Stimulated activated CD8-positive, alpha-beta memory T cell treated with anti-CD3 and anti-CD28 coated beads, Interleukin-4, amount 100 ng/mL, for 1 hour (primary cell): ENCODE measurements at places on chromosomes 12 and 14.

- DNase-seq: no peak
Measured at GRCh38 chr12:44842669-44843068, 33.4 kb downstream of the NELL2 start.

GRCh38 chr14:100434033-100434601 lies 111.0 kb downstream of the SLC25A47 start:
- no peak for DNase-seq

- no peak for DNase-seq
Measured at GRCh38 chr14:36582011-36582873, at the start of gene NKX2-8. NKX2-8 (minus strand) TSS chr14:36582614; CDS start chr14:36582389, 225 bp downstream.

- no peak for DNase-seq
Measured at GRCh38 chr14:82341261-82341810, 807.7 kb upstream of the SEL1L start.

DNA sequence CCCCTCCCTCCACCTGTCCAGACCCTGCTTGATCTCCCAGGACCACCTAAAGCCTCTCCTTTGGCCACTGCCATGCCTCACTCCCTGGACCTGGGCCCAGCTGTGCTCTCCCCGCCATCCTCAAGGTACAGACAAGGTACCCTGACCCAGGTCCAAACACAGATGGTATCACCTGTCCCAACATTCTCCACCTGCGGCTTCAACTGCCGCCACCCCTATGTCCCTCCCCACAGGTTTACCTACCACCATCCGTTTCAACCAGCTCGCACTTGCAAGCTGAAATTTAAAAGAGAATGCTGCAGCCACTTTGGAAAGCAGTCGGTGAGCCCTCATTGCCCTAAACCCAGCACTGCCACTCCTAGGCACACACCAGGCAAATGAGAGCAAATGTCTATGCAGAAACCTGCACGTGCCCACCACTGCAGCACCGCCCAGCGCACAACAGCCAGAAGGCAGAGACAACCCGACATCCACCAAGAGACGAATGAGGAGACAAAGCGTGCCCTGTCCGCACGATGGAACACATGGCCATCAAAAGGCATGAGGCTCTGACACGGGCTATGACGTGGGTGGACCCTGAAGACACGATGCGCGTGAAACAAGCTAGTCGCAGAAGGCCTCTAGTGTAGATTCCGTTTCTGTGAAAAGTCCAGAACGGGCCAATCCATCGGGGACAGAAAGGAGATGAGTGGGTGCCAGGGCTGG lies 71.0 kb downstream of the RFLNA start:
- no peak for DNase-seq

- no peak for DNase-seq
Measured at GRCh38 chr12:64631197-64631596, 20.9 kb downstream of the RASSF3 start.

DNA sequence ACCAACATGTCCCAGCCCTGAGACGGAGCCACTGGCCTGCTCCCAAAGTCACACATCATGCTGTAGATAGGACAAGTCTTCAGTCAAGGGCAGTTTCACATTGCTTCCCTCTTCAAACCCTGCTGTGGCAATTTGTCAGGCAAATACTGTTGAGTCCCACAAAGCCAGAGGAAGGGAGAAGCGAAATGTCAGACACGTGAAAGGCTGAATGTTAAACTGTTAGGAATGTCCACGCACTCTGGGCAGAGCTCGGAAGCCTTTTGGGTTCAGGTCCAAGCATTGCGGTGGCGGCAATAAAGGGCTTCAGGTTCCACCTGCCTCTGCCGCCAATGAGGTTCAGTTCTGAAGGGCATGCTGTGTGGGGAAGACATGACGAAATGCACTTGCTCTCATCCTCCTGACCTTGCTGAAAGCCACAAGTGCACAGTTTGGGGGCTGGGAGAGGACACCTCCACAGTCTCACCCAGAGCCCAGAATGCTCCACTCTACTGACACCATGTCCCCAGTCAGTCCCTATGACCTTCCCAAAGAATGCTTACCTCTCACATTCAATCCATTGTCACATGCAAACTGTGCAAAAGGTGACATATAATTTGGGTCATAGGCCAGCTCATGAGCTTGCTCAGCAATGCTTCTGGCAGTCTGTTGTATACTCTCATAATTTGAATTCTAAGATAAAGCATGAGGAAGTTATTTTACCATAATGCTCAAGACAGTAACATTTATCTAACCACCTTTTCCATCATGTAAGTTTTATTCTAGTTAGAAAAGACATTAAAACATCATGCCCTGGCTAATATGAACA lies 35.7 kb downstream of the RAD9B start:
- DNase-seq: no peak

GRCh38 chr12:92608151-92609091 lies 94.4 kb upstream of the PLEKHG7 start:
- no peak for DNase-seq

DNA sequence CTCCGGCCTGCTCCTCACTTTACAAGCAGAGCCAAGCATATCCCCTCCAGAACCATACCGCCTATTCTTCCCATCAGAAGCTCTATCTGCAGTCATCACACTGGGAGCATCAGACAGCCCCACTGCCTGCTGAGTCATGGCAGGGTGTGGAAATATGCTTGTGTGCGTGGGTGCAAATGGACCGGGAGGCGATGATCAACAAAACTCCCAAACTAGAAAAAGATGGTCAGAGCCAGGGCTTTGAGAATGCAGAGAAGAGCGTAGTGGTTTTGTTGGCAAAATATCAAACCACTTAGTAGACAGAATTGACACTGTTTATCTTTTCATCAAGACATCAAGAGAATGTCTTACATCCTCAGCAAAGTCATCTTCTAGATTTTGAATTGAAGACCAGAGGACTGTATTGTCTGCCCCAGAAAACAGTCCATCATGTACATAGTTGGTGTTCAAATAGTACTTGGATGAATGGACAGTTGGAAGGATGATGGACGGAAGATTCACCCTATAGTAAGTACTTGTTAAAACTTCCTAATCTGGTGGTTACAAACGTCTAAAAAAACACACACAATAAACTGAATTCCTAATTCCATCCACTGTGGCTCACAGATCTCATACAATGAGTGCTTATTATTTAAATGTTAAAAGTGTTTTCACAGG lies 54.9 kb downstream of the VWF start:
- no peak for DNase-seq

- DNase-seq: no peak
Measured at GRCh38 chr12:65986047-65986446, 144.5 kb downstream of the LLPH start.
